H1 (cell line): ENCODE measurements at places on chromosomes 4 and X.

DNA sequence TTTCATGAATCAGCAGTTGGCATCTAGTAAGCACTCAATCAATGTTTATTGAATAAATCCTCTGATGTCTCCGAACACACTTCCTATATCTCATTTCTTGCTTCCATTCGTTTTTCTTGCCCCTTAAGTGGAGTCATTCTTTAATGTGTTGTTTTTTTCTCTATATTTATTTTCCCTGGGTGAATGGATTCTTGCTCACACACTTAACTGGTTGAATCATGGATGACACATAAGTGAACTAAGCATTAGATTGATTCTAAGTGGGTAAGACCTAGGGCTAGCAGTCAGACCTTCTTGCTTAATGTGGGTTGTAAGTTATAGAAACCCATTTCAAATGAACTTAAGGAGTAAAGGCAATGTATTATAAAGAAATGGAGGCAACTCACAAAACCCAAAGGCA lies 111.1 kb downstream of the RTL3 start:
- DNase-seq = no peak

DNA sequence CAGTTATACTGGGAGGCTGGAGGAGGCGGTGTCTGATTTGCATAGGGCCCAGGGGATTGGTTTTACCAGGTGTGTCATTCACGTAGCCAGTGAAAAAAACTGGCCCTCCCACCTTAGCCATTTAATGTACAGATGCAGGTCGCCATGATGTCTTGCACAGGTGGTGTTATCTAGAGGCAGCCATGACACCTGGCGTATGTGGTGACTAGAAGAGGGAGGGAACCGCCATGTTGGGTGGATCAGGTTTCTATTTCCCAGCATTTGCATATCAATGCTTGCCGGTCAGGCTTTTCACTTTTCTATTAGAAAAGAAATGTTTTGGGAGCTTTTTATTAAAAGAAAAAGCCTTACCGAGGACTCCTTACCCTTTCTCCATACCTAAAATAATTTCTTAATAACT lies 523.4 kb downstream of the ADGRL3 start:
- no peak for DNase-seq

DNA sequence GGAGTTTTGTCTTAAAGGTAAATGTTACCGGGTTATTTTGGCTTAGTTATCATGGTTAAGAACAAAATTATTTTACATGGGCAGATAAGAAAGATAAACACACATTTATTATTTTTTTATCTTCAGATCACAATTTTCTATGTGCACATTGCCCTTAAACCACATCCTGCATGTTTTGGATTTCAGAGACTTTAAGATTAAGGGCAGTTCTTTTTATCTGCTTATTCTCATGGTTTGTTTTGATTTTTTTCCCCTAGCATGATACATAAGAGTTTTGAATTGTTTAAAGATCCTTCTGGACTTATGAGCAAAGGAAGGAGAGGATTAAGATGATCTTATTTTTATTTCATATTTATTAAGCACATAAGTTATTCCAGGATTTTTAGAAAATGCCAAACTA lies 190.1 kb upstream of the BMP3 start:
- no peak for DNase-seq

GRCh38 chr4:105994061-105994460 lies 98.8 kb downstream of the NPNT start:
- DNase-seq = no peak

- DNase-seq = no peak
These were observed 23.2 kb downstream of the BBS12 start for GRCh38 chr4:122755675-122756074.

- no peak for DNase-seq
These were observed 44.8 kb downstream of the SHOX start for GRCh38 chrX:675279-675954.

DNA sequence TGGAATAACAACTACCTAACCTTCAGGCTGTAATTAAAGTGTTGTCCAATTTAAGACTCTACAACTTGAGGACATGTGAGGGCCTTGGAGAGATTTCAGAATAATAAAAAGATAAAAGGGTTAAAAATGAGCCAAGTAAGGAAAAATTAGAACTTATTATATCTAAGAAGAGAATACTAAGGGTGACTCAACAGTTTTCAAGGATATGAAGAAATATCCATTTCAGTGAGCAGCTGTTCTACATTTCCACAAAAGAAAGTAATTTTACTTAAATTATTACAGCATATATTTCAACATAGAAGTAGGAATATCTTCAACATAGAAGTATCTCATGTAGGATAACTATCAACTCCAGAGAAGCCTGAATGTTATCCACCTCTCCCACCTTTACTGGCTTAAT lies 11.3 kb downstream of the SNX12 start:
- no peak for DNase-seq

- DNase-seq = no peak
These were observed 137.9 kb downstream of the GRIA2 start for GRCh38 chr4:157358439-157358838.

- no peak for DNase-seq
These were observed 135.3 kb downstream of the CPZ start for GRCh38 chr4:8727546-8728510.

DNA sequence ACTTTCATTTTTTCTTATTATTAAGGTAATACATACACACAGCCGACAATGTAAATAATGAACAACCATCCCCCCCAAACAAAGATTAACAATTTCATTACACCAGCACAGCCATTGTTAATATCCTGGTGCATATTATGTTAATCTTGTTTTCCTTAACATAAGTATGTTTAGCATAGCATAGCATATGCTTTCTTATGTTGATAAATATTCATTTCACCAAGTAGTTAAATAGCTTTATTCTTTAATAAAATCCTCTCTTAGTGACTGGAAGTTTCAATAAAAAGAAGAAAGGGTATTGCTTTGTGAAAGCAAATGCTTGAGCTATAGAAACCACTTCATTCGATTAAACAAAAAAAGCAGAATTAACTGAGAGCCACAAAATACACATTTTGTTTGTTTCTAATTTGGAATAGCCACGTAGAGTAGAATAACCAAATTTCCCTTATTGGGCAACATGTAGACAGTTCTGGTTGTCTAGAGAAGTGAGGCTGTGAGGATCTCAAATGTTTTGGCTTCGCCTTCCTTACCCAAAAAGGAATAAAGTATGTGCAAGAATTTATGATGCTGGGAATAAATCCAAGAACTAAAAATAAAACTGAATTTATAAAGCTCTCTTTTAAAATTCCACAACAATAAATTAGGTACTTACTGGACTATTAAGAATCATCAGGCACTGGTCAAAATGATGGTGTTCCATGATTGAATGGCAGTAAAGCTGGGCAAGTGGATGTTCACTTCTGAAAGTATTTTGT lies 118.0 kb downstream of the PDE5A start:
- DNase-seq = no peak

- DNase-seq = no peak
These were observed 746.4 kb upstream of the MAGEB2 start for GRCh38 chrX:29468911-29469494.

GRCh38 chr4:131207589-131207988 lies 1941.5 kb upstream of the PCDH10 start:
- DNase-seq = no peak

- no peak for DNase-seq
These were observed 259.1 kb downstream of the SH2D1A start for GRCh38 chrX:124605511-124605910.

DNA sequence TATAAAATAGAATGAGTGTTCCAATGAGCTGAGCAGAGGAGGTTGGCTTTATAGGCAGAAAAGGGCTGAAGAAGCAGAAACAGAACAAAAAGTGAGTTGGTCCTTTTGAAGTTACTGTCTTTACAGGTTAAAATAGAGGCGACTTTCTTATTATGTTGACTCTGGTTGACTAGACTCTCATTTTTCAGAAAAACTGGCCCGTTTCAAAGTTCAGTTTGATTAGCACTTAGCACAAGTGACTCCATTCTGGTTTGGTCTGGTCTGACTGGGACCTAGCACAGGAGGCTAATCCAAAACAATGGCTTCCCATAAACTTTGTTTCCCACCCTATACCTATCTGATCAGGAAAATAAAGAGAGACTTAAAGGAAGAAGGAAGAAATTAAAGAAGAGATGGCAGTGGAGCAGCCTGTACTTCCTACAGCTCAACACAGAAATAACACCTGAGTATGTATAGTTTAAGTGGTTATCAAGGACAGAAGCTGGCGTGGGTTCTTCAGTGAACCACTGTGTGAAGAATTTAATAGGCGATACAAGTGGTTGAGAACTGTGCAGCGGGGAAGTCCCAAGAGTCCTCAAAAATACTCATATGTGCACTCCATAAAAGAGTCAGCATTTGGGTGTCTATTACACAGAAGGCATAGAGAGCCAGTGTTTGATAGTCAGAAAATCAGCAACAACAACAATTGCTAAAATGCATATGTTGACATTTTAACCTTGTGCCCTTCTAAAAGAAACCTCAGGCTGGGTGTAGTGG lies 554.8 kb upstream of the HTR2C start:
- no peak for DNase-seq

GRCh38 chr4:38092701-38093100 lies 132.5 kb downstream of the PTTG2 start:
- no peak for DNase-seq

- no peak for DNase-seq
These were observed 114.6 kb upstream of the PUDP start for GRCh38 chrX:7262551-7262950.

GRCh38 chr4:173280998-173281397 lies 53.2 kb downstream of the HMGB2 start:
- DNase-seq = no peak

- no peak for DNase-seq
These were observed 28.2 kb upstream of the MID1 start for GRCh38 chrX:10648614-10649013.

GRCh38 chr4:65416891-65417290 lies 253.4 kb downstream of the EPHA5 start:
- no peak for DNase-seq

DNA sequence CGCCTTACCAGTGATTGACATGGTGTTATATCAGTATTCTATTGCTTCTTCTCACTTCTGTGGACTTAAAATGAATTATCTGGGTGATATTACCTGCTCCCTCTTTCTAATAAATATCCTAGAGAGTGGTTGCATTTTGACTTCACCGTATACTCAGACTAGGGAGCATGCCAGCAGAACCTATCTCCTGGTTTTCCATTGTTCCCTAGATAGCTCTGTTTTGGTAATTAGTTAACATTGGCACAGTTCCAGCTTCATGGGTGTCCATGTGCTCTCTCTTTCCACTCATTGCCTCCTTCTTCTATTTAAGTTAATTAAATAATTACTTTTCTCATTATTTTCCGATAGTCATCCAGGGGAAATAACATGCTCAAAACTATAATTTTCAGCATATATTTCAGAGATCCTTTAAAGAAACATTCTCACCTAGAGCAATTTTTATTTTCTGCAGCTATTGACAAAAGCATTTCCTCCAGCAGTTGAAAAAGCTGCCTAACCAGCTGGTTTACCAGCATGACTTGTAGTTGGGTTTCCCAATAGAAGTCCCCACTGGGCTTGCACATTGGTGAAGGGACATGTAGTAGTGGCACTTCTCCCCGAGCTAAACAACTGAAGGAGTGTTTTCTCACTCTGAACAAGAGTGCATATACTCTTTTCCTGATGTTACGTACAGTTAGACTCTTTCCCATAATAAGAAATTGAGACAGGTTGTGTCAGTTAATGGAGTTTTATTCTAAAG lies 27.9 kb upstream of the PAPSS1 start:
- no peak for DNase-seq

DNA sequence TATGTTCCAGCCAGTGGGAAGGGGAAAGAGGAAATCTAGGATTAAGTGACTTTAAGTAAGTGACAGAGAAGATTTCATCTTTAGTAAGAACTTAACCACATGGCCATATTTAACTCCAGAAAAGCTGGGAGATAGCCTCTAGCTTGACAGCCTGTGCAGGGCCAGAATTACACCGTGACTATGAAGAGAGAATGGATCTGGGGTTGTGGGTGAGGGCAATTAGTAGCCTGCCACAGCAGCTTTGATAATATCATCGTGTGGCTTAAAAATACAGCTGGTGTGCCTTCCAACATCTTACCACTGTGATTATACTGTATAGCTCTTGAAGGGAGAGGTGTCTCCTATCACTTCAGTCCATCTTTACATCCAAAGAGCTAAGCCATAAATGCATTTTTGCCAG lies 57.6 kb upstream of the TBC1D9 start:
- DNase-seq = no peak

GRCh38 chr4:113316879-113317278 lies 267.4 kb downstream of the ANK2 start:
- no peak for DNase-seq

GRCh38 chrX:3962511-3963311 lies 249.3 kb upstream of the PRKX start:
- no peak for DNase-seq

DNA sequence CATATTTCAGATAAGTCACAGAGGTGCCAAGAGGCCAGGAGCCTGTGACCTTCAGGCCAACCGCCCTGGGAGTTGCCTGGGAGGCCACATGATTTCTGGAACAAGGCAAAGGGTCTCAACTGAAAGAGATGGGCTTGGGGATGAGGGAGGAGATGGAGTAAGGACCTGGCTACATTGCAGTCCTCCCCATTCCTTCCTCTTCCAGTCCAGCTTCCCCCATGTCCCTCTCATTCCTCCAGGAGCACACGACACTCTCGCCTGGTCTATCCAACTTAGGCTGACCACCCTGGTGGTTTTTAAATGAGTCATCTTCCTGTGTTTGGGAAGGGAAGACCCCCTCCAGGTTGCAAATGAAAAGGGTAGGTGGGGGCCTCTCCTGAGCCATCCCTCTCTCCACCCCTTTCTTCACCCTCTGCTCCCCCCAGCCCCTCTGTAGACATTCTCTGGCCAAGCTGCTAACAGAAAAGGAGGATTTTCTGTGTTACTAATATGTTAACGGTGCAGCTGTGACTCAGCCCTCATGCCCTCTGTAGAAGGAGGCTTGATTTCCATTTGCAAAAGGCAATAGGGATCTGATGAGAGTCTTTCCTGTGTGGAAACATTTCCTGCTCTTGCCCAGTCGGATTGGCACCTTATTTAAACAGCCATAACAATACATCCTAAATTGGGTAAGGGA lies 79.2 kb downstream of the RTL5 start:
- DNase-seq = no peak

DNA sequence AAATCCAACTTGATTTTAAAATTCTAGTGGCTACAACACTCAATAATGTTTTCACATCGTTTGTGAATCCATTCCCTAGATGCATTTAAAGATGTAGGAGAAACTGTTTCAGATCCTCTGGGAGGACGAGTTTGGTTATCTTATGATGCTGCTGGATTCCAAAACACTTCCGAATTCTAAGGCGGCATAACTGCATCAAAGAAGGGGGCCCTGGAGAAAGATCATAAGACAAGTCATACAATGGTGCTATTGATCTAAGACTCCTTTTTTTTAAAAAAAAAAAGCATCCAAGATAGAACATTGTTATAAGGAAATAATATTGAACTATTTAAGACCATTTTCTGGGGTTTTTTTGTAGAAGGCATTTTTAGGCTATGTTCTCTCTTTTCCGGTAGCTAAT lies 25.5 kb downstream of the ASB9 start:
- no peak for DNase-seq

GRCh38 chr4:14294611-14295010 lies 667.1 kb upstream of the BOD1L1 start:
- DNase-seq = no peak
